Nephron progenitor cell (in vitro differentiated cells): ENCODE measurements at places on chromosomes 1 and 21.

- no peak for DNase-seq
Observed at GRCh38 chr1:233549917-233550316, 64.0 kb upstream of the KCNK1 start.

DNA sequence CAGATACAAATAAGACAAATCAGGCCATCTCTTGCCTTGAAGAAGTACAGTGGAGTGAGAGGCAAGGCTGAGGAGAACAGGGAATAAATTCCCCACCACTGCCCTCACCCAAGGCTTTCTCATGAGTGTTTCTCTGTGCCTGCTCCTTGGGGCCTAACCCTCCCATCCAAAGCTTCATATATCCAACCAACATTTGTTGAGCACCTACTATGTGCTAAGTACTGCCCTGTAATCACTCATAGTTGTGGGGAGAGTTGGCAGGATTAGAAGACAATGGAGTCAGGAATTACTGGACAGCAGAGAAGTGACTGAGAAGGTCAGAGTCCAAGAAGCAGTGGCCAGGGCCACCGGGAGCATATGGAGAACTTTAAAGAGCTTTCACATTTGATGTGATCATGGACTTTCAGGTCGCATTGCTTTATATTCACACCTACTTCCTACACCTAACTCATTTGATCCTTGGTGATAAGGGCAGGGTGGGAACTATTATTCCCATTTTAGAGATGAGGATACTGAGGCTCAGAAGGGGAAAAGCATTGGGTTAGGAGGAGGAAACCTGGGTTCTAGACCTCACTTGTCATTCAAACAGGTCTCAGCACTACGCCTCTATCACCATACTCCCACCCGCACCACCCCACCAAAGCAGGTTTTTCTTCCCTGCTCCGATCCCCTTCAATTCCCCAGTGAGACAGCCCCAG, 6.4 kb downstream of the PLEKHA6 start:
- no peak for DNase-seq

GRCh38 chr1:180994262-180994661, 28.4 kb downstream of the STX6 start:
- no peak for DNase-seq

- no peak for DNase-seq
Observed at GRCh38 chr1:216215169-216215568, 208.1 kb downstream of the USH2A start.

DNA sequence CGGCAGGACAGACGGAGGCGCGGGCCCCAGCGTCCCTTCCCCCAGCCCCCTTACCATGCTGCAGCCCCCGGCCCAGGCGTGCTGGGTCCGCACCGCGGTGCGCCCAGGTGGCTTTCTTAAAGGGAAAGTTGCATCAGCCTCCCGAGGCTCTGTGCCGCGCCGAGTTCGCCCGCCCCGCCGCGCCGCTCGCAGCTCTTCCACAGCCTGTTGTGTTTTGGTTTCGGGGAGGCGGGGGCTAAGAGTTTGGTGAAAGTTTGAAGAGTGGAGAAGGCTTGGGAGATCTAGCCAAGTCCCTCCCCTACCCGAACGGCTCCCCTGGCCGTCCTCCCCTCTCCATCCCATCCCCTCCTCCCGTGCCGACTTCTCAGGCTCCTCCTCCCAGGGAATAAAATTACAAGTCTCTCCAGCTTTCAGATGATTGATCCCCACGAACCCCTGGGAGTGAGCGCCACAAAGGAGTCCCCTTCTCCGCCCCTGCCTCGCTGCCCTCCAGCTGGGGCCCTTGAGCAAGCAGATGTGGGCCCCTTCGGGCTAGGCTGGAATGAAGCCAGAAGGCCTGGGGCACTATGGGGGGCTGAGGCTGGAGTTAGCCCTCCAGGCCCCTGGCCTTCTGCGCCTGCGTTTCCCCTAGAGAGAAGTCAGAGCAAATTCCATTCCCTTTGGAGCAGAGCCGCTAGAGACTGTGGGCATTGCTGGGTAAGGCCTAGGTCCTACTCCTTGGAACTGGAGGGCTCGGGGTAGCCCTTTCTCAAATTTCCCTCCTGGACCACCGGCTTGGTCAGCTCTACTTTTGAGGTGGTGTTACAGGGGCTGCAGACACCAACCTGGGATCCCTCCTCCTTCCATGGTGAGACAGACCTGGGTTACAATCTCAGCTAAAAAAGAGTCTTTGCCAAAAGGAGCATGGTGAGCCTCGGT, at the start of gene SLC6A9:
Gene SLC6A9, minus strand, starts transcription at position 211 of the 918 bp plus-strand sequence. CDS start 7,185 bp downstream, outside the sequence.
- DNase-seq = peak; percentile 63

GRCh38 chr1:32806910-32807523, 10.1 kb downstream of the YARS1 start:
- DNase-seq = no peak

DNA sequence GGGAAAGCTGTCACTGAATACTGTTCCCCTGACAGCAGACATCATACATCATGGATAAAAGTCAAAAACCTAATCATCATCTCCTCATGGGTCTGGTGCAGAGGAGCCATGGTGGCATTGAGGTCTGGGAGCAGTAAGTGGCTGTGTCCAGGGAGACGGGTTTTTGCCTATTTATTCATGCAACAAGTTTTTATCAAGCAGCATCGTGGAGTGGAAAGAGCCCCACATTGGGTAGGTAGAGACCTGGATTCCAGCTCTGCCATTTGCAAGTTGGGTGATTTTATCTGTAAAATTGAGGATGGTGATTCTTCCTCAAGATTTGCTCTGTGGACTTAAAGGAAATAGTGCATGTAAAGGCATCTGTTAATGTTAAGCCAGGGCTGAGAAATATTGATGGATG, 4.2 kb downstream of the CACHD1 start:
- DNase-seq = no peak

GRCh38 chr1:234932106-234932505, 196.5 kb downstream of the TOMM20 start:
- DNase-seq = no peak

- no peak for DNase-seq
Observed at GRCh38 chr1:152566681-152567080, at the start of gene LCE3E. Gene LCE3E (minus strand): TSS chr1:152566780. CDS start chr1:152566208, 572 bp downstream.
